ENCODE measurements at places on chromosomes 11 and 22.

- no peak for DNase-seq
Measured at GRCh38 chr11:17931595-17931994, 81.3 kb downstream of the SERGEF start.

- DNase-seq, result peak; percentile 2
Measured at GRCh38 chr11:22244986-22245592, 52.2 kb downstream of the ANO5 start.

DNA sequence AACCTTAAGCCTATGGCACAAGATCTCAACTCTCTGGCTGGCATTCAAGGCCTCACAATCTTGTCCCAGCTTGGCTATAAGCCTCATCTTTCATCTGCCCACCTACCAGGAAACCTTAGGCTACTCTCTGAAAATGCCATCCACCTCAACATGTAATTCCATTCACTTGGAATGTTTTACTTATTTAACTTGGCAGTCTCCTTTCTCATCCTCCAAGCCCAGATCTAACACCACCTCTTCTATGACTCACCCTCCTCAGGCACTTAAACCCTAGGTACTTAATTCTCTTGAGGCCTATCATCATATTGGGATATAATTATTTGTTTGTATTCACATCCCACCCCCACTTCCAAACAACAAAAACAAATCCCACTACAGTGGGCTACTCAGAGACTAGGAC, 15.0 kb downstream of the POGLUT3 start:
- no peak for DNase-seq

DNA sequence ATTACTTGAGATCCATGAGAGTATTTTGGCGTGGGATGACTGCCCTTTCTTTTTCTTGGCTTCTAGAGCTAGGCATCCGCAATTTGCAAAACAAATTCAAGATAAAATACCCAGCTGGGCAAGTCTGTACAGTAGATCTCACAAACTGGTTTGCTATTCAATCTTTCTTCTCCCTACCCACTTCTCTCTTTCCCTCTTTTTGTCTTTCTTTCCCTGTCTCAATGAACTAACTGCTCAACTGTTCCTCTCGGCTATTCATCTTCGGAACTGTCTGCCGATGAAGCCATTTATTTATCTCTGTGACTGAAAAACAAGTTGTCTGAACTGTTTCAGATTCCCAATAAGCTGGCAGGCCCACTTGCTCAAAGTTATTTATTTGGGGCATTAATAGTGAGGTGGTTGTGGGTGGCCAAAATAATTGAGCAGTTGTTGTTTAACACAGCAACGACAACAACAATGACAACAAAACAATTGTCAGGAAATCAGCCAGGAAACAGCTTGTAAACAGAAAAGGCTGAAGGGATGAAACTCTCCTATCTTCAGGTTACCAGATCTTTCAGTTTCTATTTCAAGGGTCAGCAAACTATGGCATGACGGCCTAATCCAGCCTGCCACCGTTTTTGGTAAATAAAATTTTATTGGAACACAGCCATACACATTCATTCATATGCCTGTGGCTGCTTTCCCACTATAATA, 76.0 kb upstream of the MTMR2 start:
- DNase-seq, result no peak

- no peak for DNase-seq
Measured at GRCh38 chr11:10777806-10778205, 26.8 kb downstream of the CTR9 start.
